Astrocyte of the spinal cord (primary cell): ENCODE measurements at places on chromosomes 3 and 15.
A peak's percentile ranks its signal among the peaks of the same experiment; 100 is the strongest.

DNA sequence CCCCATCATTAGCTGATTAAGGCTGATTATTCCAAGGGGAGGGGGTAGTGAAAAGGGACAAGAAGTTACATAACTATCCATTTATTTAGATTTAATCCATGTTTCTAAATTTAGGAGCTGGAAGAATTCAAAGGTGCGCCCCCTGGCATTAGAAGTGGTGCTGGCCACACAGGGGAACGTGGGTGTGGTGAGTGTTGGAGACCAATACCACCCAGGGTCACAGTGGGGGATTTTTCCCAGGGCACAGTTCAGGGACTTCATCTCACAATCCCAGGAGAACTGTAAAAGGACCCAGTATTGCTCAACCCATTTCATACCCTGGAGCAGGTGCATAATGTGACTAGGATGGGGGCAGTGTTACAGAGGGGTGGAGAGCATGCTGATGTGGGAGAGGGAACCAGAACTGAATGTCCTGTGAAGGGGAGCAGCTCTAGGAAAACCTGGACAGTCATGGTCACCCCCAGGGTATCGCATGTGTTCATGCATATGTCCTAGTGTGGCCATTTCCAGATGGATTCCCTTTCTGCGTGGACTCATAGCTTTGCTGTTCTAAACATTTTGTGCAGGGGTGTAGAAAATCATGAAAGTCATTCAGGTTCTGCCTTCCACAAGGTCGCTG, 110.3 kb downstream of the LSM3 start:
- no peak for DNase-seq

DNA sequence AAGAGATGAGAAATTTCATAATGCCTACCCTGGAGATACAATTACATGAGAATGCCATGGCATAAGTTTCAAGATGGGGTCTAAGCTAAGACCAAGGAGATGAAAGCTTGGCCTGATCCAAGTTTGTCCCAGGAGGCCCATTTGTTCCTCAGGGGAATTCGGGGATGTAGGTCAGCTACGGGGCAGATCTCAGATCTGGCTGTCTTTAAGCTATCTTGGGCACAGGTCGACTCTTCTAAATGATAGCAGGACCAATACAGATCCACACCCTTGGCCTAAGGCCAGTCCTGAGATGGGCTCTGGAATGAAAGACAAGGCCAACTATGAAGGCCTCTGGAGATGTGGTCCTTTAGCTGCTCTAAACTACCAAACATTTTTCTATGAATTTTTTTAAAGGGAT, 16.6 kb downstream of the ABI3BP start:
- no peak for DNase-seq

DNA sequence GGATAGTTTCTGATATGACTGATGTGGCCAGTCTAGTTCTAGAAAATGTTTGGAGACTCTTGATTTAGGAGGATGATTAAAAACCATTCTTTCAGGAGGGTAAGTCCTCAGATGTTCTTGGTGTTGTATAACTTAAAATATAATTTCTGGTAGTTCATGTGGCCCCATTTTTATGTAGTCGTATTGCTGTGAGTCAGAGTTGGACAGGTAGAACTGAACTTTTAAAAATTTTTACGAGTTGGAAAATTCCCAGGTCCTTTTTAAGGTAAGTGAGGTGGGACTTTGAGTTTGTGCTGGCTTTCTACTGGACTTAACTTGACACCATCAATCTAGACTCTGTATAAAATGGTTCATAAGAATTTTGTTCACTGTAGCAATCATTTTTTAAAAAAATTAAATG, 92.3 kb downstream of the TCF12 start:
- no peak for DNase-seq

- DNase-seq: no peak
Observed at GRCh38 chr3:197728487-197728886, 8.2 kb downstream of the RUBCN start.

- DNase-seq: peak; percentile 84
Observed at GRCh38 chr15:48555241-48555881, 90.1 kb downstream of the FBN1 start.

DNA sequence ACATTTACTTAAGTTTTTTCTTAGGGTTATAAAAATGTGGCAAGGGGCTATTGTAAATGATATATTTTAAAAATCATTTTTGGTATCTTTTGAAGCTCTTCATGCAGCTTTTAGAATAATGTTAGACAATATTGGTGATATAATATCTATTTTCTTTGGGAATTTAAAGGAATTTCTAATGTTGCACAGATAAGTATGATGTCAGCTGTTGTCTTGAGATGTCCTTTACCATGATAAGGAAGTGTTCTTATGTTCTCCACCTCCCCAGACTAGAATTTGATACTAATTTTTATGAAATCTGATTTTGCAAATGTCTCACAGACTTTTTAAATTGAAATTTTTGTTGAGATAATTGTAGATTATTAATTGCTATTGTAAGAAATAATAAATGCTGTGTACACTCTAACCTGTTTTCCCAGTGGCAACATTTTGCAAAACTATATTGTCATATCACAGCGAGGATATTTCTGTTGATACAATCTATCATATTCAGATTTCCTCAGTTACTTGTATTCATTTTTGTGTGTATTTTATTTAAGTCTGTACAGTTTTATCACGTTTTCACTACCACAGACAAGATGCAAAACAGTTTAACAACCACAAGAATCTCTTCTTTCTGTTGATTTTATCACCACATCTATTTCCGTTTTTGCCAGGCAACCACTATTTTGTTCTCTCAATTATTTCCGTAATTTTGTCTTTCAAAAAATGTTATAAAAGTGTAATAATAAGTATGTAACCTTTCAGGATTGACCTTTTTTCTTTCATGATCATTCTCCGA, 55.4 kb downstream of the SPRED1 start:
- DNase-seq: no peak

- no peak for DNase-seq
Observed at GRCh38 chr3:136920904-136921611, 36.7 kb upstream of the IL20RB start.

GRCh38 chr15:91424001-91424400, 323.9 kb downstream of the SV2B start:
- DNase-seq: no peak

- DNase-seq: no peak
Observed at GRCh38 chr3:168585544-168585943, 489.8 kb upstream of the GOLIM4 start.

GRCh38 chr3:101861789-101862415, 12.6 kb downstream of the NFKBIZ start:
- no peak for DNase-seq

GRCh38 chr3:4504340-4505261, 11.5 kb downstream of the ITPR1 start:
- no peak for DNase-seq

- DNase-seq: no peak
Observed at GRCh38 chr15:56077081-56077480, 83.7 kb upstream of the NEDD4 start.

- no peak for DNase-seq
Observed at GRCh38 chr3:42019144-42019952, 57.4 kb upstream of the ULK4 start.

- no peak for DNase-seq
Observed at GRCh38 chr3:52436500-52437149, 8.3 kb downstream of the SEMA3G start.

GRCh38 chr3:23442598-23443383, 239.7 kb downstream of the UBE2E2 start:
- peak; percentile 74 for DNase-seq

DNA sequence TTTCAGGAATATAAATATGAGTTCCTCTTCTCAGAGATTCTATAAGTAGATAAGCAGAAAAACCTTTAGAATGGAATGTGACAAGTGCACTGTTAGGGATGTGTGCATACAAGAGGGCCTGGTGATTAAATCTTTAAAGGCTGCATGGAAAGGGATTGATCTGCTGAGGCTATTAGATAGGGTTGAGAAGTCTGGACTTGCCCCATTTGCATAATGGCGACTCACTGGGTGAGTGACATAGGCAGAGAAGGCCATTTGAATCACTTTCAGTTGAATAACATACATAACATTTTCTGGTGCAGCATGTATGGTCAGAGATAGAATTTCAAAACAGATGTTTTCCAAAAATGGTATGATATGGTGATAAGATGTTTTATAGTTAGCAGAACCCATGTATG, 156.9 kb downstream of the ZNF621 start:
- no peak for DNase-seq

DNA sequence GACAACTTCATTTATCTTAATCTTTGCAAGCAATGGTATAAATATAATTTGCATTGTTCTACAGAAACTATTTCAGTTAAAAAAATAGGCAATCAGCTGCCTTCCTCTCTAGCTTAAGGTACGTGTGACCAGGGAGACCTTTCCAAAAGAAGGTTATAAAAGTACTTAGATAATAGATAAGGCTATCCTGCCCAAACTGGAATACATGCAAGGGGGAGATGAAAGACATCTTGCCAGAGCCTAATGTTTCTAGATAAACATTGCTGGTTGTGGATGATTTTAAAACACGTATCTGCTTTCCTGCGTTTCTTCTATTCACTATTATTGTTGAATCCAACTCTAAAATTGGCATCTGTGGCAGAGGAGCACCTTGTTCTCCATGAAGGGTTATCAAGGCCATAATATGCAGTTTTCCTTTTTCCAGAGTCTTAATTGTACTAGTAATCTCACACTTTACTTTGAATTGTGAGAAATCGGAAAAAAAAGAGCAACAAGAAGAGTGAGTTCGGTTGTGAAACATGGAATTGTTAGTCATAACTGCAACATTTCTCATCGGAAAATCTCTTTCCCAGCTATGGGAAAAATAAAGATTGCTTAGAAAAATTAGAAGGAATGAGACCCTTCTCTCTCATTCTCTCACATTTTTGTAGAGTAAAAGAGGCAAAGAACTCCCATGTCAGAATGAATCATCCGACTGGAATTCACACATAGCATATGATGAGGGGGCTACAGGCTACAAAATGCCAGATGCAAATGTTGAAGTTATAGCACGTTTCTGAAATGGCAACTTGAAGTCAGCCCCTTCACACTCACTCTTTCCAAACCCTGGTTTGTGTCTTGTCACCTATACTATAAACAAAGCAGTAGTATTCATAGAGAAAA, 936.1 kb upstream of the NR2F2 start:
- DNase-seq: peak; percentile 52

GRCh38 chr3:123054109-123054778, 12.6 kb upstream of the PDIA5 start:
- DNase-seq: no peak

DNA sequence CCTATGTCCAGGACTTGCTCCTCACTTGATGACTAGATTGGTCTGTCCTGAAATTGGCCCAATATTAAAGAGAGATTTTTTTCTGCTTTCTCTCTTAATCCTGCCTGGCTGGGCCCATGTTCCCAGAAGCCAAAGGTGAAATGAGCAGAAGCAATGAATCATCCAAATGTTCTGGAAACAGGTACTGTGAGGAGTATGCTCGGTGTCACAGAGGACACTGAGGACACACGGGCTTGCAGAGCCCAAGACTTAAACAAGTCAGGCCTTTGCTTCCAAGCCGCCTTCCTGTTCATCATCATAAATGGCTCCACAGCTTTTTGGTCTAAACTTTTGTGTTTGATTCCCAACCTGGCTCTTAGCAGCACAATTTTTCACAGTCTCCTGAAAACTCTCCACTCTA, 31.4 kb downstream of the EIF3J start:
- no peak for DNase-seq

DNA sequence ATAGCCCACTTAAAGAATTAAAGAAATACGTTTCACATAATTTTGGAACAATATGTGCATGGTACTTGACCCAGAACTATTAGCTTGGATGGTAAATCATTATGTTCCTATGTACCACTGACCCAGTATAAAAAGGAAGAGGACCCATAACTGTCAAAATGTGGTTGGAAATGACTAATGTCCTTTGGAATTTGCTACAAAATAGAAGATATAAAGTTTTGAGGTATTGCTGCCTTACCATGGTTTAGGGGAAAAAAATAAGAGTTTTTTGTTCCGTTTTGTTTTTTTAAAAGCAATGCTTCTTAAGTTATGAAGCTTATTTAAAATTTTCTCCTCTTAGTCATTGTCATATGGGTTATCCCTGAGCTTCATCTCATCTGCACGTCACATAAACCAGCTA, 15.8 kb upstream of the TFDP2 start:
- no peak for DNase-seq

- no peak for DNase-seq
Observed at GRCh38 chr3:145578471-145578870, 582.5 kb downstream of the PLOD2 start.

DNA sequence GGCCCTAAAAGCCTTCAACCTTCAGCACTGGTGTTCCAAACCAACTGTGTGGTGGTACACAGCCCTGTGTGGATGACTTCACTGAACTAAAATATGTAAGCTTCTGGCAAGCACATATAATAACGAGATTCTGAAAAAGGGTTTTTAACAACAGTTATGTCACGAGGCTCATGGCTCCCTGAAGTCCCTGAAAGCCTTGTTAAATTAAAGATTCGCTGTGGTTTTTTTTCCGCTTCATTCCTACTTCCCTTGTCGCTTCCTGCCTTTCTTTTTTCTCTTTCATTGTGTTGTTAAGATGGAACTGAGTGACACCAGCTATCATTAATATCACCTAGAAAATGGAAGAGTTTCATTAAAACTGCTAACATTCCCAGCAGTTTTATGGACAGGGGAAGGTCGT, 3.5 kb downstream of the RORA start:
- DNase-seq: no peak

GRCh38 chr3:189058071-189058470, 113.7 kb upstream of the TPRG1 start:
- DNase-seq: no peak

- DNase-seq: no peak
Observed at GRCh38 chr15:81809543-81809942, 236.3 kb downstream of the MEX3B start.

GRCh38 chr3:171126478-171127209, 100.1 kb upstream of the SLC2A2 start:
- no peak for DNase-seq

DNA sequence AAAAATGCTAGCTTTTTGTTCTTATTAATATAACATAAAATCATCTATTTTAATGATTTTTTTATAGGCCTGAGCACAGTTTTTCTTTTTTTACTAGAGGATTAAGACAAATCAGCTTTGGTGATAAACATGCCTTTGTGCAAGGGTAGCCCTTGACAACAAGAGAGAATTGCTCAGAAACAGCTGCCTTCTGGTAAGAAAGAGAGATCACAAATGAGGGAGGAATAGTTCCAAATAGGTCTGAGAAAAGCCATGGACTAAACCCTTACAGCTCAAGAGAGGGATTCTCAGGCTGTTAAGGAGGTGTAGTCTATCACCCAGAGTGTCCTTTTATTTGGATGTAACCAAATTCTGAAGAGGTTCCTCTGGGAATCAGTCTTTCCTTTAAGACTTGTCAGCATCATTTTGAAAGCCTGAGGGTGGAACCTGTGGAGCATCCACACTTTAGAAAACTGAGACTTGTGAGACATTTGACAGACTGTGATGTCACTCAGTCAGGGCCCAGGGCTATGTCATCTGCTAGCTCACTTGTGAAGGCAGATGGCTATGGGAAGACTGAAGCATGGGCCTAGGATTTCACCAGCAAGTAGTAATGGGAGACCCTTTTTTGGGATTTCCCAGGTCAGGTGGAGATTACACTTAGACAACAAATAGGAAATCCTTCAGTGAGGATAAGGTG, 102.9 kb upstream of the KCNAB1 start:
- no peak for DNase-seq

- DNase-seq: no peak
Observed at GRCh38 chr15:98861188-98861587, 146.4 kb downstream of the PGPEP1L start.
